ENCODE measurements at places on chromosomes 11 and 22.

DNA sequence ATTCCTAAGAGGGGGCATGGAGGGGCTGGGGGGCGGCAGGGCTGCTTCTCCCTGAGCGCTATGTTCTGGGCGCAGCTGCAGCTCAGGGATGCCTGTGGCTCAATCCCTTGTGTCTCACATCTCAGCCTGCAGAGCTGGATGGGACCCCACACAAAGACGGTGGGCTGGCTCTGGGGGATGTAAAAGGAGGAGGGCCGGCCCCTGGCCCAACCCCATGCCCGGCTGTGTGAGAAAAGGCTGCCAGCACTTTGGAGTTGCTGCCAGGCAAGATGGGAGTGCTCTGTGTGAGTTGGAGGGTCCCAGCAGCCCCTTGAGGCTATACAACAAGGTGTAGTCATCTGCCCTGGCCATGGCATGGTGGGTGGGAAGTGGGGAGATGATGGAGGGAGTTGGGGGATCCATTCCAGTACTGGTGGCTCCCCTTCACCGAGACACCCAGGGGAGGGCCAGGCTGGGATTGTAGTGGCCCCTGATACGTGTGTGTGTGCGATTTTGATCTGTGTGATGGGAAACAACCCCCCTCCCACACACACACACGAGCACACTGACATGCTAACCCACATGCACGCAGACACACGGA, 1.3 kb upstream of the TBX10 start:
- DNase-seq: no peak

- peak; percentile 18 for DNase-seq
Observed at GRCh38 chr11:67441098-67441563, 2.1 kb downstream of the CORO1B start.

- DNase-seq: no peak
Observed at GRCh38 chr11:63459586-63459985, 31.4 kb downstream of the PLAAT5 start.

DNA sequence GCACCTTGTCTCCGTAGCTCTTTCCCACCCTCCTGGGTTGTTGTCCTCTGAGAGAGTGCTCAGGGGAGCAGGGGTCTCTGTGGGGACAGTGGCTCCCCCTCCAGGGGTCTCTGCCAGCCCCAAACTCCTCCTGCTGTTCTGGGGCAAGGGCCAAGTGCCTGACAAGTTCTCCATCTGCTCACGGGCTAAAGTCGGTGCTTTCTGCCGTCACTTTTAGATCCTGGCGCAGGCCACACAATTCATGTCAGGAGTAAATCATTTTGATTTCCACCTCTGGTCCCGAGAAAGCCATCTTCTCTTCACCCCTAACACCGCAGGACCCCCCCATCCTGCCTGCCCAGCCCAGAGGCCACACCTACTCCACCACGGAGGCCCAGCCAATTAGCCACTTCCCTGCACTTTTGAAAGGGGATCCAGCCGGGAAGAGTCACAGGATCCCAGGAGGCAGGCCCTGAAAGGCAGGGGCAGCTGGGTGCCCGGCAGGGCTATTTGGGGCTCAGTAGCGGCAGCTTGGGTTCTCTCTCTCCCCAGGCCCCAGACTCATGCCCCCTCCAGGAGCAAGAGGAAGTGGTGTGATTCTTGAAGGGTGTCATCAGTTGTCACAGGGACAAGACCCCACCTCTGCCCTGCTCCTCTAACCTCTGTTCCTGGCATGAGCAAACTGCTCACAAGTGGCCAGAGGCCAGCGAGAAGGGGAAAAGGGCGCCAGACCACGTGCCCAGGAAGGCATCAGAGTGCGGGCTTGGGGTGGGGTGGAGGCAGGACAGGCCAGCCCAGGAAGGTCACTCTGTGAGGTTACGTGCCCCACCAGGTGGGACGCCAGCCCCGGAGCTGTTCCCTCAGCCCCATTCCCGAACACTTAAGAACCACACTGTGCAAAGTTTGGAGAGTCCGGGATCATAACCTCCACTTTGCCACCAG, 1.3 kb downstream of the MACROD1 start:
- DNase-seq: no peak

- DNase-seq: no peak
Observed at GRCh38 chr11:109071712-109072524, 350.1 kb upstream of the C11orf87 start.

DNA sequence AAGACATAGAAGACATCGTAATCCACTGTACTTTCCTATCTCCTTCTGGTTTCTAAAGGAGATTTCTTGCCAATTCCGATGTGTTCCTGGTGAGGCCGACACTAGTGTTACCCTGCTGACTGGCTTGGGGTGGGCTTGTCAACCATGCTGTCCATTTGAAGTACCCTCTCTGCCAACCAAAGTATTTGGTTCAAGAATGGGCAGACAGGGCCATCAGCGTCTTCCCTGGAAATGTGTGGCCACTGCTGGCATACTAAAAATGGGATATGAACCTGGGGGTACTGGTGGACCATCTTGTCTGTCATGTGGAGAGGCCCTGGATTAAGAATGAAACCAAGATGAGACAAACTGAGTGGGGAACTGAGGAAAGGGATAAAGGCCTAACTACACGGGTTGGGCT, 1.8 kb upstream of the VSTM5 start:
- DNase-seq: no peak

- DNase-seq: no peak
Observed at GRCh38 chr11:19714387-19715363, 2.0 kb downstream of the NAV2 start.

GRCh38 chr22:33332538-33332937, 274.4 kb upstream of the SYN3 start:
- DNase-seq: no peak

DNA sequence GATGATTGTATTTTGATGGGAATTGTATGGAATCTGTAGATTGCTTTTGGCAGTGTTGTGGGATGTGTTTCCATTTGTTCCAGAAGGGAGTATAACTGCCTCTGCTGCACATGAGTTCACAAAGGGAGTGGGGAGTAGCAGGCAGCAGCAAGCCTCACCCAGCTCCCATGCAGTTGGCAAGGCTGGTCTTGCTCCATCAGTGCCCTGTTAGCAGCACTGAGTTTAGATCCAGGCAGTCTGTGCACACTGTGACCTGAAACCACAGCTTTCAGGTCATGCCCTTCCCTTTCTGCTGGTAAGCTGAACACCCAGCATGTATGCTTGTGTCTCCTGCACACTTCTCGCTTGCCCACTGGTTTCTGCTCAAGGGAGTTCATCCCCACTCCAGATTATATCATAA, 3.7 kb upstream of the NUCB2 start:
- no peak for DNase-seq

- no peak for DNase-seq
Observed at GRCh38 chr22:43488031-43488866, 76.4 kb downstream of the MPPED1 start.

DNA sequence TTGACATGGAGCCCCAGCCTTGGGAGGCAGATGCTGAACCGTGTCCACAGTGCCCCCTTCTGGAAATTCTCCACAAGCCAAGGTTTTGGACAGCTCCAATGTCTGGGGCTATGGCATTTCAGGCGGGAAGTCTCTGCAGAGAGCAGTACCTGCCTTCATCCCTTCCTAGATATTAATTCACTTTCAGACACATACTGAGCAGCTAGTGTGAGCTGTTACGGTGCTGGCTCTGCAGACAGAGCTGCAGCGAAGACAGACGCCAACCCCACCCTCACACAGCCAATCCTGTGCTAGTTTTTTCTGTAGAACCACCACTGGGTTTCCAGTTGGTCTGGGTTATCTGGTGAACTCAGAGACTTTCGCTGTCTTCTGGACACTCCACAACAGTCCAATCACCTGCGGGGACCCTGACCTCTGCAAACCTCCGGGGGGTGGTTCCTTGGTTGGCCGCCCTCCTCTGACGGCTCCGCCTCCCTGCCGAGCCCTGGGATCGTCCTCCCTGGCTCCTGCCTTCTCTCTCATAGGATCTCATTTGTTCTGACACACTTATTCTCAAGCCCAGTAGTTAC, 9.1 kb downstream of the LMF2 start:
- peak; percentile 86 for DNase-seq

DNA sequence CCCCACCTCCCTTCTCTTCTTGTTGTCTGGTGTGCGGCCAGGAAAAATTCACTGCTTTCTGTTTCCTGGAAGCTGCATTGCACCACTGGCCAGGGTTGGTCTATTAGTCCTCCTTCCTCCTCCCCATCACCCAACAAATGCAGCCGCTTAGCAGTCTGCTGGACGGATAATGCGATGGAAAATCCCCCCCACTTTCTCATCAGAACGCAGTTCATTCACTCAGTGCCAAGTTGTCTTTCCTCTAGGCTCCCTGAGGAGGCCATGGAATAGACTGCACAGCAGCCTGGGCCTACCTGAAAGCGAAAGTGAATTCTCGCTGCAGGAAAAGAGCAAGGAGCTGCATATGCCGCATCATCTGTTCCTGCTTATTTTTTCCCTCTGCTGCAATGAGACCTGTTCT, 513.6 kb downstream of the METTL15 start:
- no peak for DNase-seq

DNA sequence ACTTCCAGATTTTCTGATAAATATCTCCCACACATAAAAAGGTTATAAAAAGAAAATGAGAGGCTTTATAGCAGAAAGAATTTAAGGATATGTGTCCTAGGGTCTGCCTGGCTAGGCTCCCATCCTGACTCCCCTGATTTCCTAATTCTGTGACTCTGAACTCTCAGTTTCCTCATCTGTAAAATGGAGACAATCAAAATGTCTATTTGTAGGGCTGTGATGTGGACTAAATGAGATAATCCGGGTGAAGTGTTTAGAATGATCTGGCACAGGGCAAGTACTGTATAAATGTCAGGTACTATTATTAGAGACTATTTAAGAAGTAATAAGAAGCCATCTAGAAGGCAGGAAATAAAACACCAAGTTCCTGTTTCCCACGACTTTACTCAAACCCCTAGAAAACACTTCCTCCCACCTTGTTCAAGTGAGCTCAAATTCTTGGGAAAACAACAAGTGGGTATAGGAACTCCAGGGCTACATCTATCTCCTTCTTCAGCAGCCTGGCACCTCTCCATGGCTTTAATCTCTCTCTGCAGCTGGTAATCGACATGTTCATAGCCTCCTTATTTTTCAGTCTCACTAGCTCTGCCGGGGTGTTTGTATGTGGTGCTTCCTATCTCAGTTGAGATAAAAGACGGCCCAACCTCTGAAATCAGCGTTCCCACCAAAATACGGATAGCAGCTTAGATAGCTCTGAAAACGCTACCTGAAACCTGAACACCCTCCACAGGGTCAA, 6.7 kb downstream of the ASCC2 start:
- no peak for DNase-seq

DNA sequence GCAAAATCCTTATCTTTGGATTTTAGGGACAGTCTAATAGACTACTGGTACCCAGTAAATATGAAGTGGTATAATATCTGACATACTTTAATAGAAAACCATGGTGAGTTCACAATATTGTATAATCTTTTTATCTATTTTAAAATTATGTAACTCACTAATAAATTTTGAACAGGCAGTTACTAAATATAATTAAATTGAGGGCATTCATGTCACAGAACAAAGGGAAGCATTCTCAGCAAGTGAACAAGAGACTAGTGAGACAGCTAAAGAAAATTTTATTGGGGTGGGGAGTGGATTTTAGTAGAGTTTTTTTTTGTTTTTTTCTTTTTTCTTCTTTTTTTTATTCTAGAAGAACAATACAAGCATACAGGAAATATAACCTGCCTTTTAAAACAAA, 55.0 kb downstream of the DNAJC24 start:
- DNase-seq: no peak

DNA sequence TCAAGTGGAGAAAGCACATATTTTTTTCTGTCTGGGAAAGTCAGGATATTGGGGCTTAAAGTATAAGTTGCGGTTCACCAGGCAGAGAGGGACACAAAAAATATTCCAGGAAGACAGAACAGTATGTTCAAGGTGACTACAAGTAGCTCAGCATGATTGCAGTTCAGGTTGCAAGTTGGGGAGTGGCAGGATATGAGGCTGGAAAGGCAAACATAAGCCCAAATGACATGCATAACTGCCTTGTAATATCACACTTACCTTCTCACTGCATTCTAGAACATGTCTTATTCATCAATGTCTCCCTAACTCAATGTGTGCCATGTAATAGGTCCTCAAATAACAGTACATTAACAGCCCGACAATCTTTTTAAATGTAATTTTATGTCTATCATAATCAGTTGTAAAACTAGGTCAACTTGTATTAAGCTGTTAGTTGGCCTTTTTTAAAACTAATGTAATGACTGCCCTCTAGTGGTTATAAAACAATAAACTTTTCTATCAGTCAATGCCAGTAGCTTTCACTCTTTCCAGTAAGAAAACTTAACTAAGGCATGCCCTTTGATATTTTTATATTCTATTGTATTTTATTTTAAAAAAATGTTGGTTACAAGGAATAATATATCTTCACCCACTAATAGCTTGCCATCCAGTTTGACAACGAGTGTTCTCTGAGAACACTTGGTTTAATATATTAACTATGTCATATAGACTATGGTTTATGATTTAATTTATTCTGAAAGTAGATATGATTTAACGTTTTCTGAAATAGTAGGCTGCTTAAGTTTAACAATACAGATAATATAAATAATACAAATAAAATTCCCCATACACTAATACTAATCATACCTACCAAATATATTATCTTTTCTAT, 39.4 kb upstream of the CFAP300 start:
- DNase-seq: no peak

DNA sequence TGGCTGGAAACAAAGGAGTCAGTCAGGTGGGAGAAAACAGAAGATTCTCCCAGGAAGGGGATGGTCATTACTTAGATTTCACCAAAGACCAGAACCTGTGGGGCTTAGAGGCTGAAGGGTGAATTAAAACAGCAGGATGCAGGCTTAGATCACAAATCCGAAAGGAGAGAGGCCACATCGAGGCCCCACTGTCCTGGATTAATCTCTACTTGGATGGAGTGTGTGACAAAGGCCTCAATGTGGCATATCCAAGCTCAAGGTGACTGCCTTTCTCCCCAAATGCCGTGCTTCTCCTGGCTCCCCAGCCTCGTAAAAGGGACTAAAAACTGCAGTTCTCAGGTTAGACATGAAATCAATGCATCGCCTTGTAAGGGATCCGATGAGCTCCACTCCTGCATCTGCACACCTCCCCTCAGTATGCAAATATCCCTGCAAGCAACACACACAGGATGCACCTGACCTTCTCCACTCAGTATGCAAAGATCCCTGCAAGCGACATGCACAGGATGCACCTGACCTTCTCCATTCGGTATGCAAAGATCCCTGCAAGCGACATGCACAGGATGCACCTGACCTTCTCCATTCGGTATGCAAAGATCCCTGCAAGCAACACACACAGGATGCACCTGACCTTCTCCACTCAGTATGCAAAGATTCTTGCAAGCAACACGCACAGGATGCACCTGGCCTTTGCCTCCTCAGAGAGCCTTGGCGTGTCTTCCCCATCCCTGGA, 447.4 kb downstream of the BRD1 start:
- DNase-seq: no peak

Data from activated naive CD4-positive, alpha-beta T cell treated with anti-CD3 and anti-CD28 coated beads for 36 hours (primary cell).